Immature natural killer cell (primary cell): ENCODE measurements at places on chromosomes 5 and 9.

DNA sequence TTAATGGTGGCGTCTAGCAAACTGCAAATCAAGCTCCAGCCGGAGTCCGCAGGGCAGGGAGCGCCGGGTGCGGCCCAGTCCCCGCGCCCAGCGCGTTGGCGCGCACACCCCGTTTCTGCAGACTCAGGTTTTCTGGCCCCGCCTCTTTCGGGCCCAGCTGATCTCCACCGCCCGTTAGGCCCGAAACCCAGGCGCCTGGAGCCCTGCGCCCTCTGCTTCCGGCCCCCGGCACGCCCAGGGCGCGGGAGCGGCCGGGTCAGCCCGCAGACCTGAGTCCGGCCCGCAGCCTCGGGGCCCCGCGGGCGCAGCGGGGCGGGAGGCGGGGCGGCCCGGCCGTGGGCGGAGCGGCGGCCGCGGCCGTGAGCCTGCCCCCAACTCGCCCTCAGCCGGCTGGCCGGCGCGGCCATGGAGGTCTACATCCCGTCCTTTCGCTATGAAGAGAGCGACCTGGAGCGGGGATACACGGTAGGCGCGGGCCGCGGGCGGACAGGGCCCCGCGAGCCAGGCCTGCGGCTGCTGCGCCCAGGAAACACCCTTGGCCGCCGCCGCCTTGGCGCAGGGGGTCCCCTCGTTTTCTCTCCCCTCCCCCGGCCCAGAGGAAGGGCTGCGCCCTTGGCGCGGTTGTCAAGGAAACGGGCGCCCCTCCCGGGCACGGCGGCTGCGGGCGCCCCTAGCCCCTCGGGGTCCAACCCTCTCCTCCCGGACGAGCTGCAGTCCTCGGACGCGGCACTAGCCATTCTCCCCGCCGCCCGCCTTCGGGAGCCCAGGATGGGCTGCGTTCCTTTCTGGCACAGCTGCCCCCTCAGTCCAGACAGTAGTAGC lies at the start of gene SNX24:
TSS of gene SNX24 (plus strand) at position 385 of the 822 bp plus-strand sequence. CDS start at position 406, 21 bp downstream.
- DNase-seq = peak; percentile 77

- DNase-seq = no peak
Measured at GRCh38 chr9:6449645-6450044, 36.6 kb downstream of the UHRF2 start.

DNA sequence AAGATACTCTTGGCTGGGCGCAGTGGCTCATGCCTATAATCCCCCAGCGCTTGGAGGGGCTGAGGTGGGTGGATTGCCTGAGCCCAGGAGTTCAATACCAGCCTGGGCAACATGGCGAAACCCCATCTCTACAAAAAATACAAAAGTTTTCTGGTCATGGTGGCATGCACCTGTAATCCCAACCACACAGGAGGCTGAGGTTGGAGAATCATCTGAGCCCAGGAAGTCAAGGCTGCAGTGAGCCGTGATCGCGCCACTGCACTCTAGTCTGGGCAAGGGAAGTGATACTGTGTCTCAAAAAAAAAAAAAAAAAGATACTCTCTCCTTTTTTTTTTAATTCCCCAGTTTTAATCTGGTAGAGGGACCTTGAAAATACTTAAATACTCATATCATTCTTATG lies 15.0 kb downstream of the ANKRD33B start:
- DNase-seq = no peak

GRCh38 chr5:2871282-2871681 lies 119.8 kb upstream of the IRX2 start:
- no peak for DNase-seq

DNA sequence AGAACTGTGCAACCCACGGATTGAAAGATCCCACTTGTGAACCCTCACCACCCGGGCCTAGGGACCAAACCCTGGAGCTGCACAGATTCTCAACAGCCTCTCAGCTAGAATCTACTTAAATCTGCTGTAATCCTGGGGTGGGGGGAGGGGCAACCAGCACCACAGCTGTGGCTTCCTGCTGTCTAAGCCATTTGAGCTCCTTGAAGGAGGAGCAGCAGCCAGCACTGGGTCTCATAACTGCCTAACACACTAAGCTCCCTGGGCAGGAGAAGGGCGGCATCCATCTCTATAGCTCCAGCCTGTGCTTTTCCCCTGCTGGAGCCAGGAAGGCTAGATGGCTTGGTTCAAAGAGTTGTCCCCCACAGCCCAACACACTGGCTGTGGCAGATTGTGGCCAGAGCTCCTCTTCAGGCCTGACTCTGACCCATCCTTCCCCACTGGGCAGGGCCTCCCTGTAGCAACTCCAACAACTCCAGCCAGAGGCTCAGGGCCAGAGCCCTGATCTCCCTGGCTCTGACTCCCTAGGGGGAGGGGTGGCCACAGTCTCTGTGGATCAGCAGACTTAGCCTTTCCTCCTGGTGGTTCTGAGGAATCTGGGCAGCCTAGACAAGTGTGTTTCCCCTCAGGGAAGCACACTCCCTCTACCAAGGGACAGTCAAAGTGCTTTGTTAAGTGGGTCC lies 72.0 kb upstream of the C9orf72 start:
- no peak for DNase-seq

DNA sequence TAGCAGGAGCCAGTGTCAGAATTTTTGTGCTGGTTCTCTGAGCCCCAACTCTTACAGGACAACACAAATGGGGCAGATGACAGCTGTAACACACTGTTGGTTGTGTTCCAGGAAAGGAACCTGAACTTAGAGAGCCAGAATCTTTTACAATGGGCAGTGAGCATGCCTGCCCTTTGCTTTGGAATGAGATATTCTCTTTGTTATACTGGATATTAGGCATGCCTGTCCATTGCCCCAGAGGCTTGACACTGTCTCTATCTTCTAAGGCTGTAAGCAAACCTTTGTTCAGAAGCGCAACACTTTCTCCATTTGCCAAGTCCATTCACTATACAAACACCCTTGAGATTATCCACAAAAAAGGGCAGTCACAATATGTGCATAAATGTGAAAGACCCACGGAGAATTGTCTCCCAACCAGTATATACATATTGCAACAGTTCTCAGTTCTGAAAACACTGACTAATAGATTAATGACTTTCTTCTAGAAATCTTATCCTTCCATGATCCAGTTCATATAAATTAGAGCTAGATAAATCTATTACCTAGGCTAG lies 26.3 kb upstream of the CEP120 start:
- DNase-seq = no peak
